ENCODE measurements at places on chromosomes 1 and 21.

DNA sequence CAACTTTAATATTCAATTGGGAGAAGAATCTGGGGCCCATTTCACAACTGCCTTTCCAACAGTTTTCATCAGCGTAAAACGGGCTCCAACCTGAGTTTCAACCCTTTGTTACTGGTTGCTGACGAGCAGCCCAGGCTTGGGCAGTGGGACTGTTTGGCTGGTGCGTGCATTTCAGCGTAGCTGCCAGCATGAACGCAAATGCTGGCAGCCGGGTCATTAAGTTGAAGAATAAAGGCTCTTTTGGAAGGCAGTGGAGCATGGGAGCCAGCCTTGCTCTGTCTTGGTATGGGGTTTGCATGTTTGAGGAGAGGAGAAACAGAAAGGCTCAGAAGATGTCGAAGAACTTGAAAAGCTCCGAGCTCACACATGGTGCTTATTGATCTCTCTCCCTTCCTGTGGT is 40.7 kb downstream of the WDR3 start:
- DNase-seq = no peak

DNA sequence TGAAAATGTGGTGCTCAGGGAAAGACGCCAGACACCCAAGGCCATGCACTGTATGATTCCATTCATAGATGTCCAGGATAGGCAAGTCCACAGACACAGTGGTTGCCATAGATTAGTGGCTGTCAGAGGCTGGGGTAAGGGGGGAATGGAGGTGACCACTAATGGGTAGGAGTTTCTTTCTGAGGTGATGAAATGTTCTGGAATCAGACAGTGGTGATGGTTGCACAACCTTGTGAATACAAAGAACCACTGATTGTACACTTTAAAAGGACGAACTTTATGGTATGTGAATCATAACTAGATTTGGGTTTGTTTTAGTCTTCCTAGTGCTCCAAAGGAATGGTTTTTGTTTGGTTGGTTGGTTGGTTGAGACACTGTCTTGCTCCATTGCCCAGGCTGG is 51.7 kb downstream of the PRAMEF20 start:
- DNase-seq = no peak

DNA sequence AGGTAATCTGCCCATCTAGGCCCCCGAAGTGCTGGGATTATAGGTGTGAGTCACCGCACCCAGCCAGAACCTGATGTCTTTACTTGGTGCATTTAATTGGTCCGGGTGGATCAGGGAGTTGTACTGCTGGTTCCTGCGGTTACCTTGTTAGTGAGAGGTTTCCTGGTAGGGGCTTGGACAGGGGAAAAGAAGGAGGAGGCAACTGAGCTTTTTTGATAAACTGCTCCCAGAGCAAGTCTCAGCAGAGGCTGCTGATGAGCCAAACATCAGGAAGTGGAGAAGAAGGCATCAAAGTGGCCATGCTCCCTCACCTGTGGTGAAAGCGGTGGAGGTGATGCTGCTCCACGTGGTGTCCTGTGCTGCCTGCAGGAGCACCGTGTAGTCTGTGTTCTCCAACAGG is 161.5 kb upstream of the KIAA0040 start:
- DNase-seq = no peak

- no peak for DNase-seq
These were observed 20.9 kb downstream of the DPH5 start for GRCh38 chr1:101004670-101005069.

DNA sequence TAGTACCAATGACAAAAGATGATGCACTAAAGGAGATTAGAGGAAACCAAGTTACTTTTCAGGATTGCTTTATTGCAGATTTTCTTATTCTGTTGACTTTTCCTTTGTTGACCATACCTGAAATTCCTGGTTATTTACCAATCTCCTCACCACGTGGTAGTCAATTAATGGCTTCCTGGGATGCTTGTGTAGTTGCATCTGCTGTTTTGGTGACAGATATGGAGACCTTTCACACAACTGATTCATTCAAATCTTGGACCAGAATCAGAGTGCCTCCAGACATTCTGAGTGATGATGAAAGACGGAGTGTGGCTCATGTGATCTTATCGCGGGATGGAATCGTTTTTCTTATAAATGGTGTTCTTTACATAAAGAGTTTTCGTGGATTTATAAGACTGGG is 91.3 kb downstream of the CATSPERE start:
- DNase-seq = no peak

DNA sequence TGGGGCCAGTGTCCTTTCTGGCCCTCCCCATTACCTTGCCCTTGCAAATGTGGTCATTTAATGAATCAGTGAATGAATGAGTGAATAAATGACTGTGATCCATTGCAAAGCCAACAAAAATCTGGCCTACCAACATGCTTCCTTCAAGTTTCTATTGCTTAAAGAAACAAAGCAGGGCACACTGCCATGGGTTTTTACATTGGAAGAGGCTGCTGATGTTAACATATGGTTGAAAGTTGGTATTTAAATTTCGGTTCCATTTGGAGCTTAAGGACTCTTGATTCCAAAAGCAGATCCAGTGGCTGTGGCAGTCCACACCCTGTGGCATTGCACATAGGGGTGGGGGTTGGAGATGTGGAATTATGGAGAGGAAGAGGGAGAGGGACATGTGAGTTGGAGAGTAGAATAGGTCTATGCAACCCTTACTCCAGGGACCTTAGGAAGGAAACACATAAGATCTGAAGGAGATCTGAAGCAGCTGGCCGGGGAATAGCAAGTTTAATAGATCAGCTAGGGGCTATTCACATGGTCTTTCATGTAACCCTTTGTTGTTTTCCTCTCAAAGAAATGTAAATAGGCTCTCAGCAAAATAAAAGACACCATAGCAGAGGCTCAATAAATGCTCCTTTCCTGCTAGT is 7.2 kb downstream of the ABCA4 start:
- DNase-seq = no peak

- no peak for DNase-seq
These were observed 58.9 kb downstream of the VPS26C start for GRCh38 chr21:37208056-37208721.

GRCh38 chr1:32182060-32182459 is 2.6 kb downstream of the TXLNA start:
- DNase-seq = no peak

GRCh38 chr21:45721671-45722070 is 78.1 kb downstream of the PCBP3 start:
- no peak for DNase-seq

DNA sequence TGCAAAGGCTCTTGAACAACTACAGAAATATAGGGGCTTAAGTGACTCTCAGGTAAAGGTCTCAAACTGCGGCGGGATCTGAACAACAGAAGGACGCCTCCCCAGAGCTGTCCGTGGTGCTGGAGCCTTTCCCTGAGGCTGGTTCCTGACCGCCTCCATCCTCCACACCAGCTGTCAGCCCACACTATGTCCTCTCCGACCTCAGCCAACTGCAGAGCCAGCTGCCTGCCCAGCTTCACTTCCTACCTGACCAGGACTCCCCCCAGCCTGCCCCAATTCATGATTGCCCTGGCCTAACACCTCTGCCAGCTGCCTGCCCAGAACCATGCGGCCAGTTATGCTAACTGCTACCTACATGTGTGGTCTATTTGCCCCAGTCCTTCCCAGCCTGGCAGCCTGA is 63.6 kb upstream of the ZC3H12A start:
- peak; percentile 20 for DNase-seq

GRCh38 chr1:107138767-107139445 is 1.9 kb upstream of the NTNG1 start:
- DNase-seq = no peak

DNA sequence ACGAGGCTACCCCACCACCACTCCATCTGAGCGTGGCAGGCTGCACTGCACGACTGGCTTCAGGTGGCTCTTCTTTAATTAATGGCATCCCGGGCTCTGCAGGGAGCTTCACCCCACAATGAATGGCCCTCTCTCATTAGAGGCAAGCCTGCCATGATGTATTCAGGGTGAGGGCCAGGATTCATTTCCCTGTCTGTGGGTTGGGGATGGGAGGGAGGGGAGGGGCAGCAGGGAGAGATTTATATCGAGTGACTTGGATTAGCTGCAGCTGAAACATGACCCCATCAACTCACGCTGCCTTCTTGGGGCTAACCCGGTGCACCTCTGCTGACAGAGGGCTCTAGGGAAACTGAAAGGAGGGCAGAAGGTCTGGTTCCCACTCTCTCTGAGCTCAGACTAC is 54.2 kb downstream of the ERI3 start:
- no peak for DNase-seq
